NCI-H187 (cell line): ENCODE measurements at places on chromosomes 7 and 10.

GRCh38 chr7:81973117-81973516, 203.3 kb upstream of the HGF start:
- DNase-seq = no peak

GRCh38 chr10:76031769-76032699, 600.6 kb downstream of the LRMDA start:
- no peak for DNase-seq

GRCh38 chr10:86613096-86613495, 41.3 kb upstream of the OPN4 start:
- no peak for DNase-seq

DNA sequence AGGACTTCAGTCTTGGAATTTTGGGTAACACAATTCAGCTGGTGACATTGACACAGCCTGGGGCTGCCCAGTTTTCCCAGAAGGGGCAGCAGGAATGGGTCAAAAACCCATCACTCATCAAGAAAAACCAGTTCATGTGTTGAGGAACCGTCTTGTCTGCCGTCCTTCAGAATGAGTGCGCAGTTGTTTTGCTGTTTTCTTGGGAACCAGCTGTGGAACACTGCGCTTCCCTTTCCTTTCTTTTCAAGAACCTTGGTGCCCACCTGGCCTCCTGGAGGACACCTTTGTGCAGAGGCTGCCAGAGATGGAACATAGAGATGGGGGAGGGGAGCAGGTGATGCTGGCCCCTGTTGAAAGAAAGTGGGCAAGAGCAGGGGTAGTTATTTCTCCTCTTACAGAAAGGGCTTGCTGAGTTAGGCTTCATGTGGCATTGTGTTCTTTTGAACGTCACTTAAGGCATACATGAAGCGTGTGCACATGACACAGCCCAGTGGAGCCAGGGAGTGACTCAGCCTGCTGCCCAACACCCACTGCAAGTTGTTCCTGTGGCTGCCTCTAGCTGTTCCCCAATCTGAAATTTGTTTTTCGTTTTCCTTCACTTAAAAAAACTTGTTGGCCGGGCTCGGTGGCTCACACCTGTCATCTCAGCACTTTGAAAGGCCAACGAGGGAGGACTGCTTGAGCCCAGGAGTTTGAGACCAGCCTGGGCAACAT, 87.4 kb upstream of the TNS3 start:
- DNase-seq = no peak

GRCh38 chr10:5651388-5651764, 15.0 kb downstream of the ASB13 start:
- no peak for DNase-seq
